Progenitor cell of endocrine pancreas (in vitro differentiated cells): ENCODE measurements at places on chromosomes 1 and 21.

- DNase-seq = no peak
Measured at GRCh38 chr1:95497566-95497965, 263.6 kb downstream of the RWDD3 start.

- DNase-seq = no peak
Measured at GRCh38 chr1:29117381-29117780, 6.3 kb downstream of the TMEM200B start.

DNA sequence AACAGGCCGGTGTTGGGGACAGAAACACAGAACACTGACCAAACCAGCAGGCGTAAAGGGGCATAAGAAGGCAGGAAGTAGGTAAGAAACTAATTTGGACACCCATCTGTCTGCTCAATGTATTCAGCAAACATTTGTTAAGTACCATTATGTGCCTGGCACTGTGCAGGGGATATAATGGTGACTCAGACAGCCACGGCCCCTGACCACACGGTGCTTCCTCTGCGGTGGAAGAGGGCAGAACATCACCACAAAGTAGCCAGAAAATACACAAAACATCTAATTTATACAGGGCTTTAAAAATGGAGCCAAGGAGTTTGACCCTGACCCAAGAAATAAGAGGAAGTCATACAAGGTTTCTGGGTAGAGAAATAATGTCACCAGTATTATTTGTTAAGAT is 12.9 kb downstream of the DNAJC11 start:
- no peak for DNase-seq

GRCh38 chr1:27004471-27005165 is 8.0 kb downstream of the TENT5B start:
- no peak for DNase-seq

- DNase-seq = no peak
Measured at GRCh38 chr1:218317061-218317460, 28.1 kb upstream of the TGFB2 start.

- DNase-seq = no peak
Measured at GRCh38 chr1:223378754-223379153, 14.5 kb upstream of the CCDC185 start.

DNA sequence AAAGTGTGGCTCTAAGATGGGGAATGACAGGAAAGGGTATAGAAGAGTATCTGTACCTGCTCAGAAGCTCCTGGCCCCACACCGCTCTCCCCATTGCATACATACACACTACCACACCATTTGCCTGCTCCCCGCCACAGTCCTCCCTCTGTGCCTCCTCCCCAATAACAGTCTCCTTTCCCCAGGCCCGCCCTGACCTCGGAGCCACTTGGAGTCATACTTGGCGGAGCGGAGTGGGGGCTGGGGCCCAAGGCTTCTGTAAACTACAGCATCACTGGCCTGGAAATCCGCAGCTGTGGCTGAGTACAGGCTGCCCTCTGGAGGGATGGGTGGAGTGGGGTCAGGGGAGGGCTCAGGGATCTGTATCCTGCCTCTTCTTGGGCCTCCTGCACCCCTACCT is 8.6 kb downstream of the SEMA6C start:
- DNase-seq = no peak
